ENCODE measurements at places on chromosomes 16 and 17.

DNA sequence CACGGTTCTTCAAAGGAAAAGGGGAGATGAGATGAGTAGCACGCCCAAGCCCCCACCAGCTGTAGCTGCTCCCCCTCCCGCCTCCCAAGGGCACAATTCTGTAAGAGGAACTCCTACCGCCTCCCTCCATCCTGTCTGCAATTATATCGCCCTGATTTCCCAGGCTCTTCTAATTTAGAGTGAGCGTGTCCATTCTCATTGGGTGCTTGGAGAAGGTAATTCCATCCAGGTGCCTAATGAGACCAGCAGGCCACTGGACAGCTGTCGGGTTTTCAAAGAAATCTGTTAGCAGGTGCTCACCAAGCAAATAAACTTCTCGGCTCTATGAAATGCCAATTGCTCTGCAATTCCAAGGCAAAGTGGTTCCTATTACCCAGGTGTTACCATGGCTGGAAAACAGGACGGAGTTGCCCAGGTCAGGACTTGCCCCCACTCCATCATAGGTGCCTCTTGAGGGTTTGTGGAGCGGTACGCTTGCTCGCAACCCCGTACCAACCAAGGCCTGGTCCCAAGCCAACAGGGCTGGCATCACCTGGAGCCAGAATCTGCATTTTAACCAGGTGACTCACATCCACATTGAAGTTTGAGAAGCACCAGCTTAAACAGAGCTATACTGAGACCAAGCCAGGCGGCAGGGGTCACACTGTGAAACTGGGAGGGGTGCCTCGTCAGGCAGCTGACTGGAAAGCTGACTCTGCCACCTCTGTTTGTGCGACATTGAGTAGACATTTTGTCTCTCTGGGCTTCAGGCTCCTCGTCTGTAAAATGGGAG, 16.5 kb upstream of the MEAK7 start:
- no peak for DNase-seq

GRCh38 chr17:61247439-61247838, 152.2 kb upstream of the TBX2 start:
- DNase-seq, result peak; percentile 42

- no peak for DNase-seq
These were observed 6.0 kb downstream of the ATXN1L start for GRCh38 chr16:71851746-71852145.

GRCh38 chr16:30409125-30410060, 2.0 kb downstream of the ZNF771 start:
- DNase-seq, result peak; percentile 84
